Hippocampal formation (tissue), 2 donors: ENCODE measurements at places on chromosomes 6 and 20.

- no peak for DNase-seq
Measured at GRCh38 chr6:135266675-135267074, 85.6 kb downstream of the MYB start.

DNA sequence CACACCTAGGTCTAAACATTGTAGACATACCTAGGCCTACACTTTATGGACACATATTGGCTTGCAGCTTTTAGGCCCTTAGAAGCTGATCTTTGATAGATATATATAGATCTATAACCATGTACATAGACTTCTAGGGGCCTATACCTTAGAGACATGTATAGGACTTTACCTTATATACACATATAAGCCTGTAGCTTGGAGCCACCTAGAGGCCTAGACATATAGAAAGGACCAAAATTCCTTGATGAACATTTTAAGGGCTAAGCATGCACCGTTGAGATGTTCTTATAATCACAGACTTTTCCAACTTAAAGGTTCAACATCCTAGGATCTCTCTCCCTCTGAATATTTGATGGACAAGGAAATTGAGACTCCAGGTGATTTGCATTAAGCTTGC lies 371.7 kb upstream of the SASH1 start:
- no peak for DNase-seq

- DNase-seq = no peak
Measured at GRCh38 chr20:35030136-35030535, 62.5 kb downstream of the TRPC4AP start.

DNA sequence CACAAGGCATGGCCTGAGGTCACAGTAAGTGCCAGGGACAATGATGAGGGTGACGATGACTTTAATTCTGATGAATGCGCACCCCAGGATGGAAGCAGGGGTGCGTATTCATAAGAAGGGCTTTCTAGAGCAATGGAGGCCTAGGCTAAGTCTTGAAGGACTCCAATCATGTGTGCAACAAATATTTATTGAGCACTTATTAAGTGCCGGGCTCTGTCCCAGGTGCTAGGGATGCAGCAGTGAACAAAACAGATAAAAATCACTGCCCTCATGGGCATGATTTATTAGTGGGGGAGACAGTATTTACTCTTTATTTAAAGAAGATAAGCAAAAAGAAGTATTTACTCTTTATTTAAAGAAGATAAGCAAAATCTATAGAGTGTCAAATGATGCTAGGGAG lies 198.2 kb upstream of the KCNG1 start:
- DNase-seq = no peak

DNA sequence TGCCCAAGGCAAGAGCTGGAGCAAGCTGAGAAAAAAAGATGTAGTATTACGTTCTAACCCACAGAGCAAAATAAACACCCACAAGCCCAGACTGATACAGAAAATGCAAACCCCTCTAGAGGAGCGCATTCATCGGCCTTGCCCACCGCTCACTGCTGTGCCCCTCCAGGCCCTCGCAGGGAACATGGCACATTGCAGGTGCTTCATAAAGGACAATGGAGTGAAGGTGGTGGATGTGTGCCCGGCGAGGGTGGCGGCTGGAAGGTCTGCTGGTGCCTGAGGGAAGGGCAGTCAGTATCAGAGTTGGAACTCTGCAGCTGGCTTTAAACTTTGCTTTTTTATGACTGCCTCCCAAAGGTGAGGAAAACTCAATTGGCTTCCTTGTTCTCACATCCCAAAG lies 18.5 kb upstream of the IRF4 start:
- DNase-seq = no peak

GRCh38 chr6:47563162-47563561 lies 85.6 kb downstream of the CD2AP start:
- no peak for DNase-seq

GRCh38 chr6:34967461-34967860 lies 78.4 kb downstream of the ANKS1A start:
- no peak for DNase-seq

DNA sequence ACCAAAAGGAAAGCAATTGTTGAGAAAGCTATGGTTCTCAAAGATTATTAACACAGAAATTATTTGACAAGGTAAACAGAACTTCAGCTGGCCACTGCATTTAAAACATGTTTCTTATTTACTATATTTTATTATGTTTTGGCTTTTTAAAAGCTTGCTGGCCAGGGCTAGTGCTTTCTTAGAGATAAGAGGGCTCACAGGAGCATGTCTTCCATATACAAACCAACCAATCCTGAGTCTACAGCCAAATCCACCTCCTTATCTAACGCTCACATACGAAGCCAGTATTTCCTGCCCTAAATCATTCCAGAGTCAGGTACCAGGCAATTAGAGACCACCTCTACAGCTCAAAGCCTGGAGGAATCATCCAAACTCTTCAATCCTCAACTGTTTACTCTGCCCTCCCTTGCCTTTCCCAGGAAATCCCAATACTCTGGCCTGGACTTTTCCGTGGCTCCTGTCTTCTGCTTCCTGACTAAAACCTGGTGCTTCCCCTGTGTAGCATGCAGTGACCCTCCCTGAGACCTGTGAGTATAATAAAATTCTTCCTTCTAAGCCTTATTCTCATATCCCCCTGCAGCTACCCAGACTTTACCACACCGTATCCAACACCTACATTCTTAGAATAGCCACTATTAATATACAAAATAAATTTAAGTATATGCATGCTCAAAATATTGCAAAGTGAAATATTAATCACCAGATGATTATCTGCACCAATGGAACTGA lies 33.2 kb downstream of the RANBP9 start:
- no peak for DNase-seq

DNA sequence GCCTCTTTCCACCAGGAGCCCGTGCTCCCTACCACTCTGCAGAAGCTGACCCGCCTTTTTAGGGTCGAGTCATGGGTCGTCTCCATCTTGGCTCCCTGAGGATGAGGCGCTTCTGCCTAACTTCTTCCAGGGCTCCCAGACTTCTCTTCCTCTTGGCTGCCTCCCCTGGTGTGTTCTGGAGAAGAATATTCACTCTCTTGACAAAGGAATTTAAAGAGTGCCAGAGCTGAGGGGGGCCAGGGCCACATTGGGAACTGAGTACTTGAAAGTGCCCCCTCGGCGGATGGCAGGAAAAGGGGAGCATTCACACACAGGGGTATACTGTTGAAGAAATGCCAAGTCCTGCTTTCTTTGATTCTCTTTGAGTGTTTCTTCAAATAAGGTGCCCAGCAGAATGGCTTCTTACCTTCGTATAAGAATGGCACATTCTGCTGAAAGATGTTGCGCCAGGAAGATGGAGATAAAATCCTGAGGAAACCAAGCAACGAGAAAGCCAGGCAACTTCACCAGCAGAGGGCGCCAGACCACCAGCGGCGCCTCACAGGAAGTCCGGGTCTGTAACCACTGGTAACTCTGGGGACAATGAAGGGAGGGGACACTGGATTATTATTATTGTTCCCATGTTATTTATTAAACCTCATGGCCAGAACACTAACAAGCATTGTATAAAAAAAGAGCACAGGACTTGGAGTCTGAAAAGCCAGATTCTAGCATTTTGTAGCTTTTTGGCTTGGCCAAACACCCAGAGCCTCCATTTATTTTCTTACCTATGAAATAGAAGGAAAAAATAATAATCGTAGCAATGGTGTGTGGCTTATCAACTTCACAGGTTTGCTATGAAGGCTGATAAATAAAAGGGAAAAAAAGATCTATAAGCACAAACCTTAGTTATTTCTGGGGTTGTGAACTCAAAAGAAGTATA lies 176.7 kb downstream of the HACE1 start:
- no peak for DNase-seq

GRCh38 chr6:170448317-170448716 lies 104.8 kb downstream of the PSMB1 start:
- no peak for DNase-seq

- no peak for DNase-seq
Measured at GRCh38 chr6:108561742-108562502, 1.2 kb downstream of the FOXO3 start.

GRCh38 chr6:167530951-167531350 lies 206.1 kb downstream of the TTLL2 start:
- no peak for DNase-seq

DNA sequence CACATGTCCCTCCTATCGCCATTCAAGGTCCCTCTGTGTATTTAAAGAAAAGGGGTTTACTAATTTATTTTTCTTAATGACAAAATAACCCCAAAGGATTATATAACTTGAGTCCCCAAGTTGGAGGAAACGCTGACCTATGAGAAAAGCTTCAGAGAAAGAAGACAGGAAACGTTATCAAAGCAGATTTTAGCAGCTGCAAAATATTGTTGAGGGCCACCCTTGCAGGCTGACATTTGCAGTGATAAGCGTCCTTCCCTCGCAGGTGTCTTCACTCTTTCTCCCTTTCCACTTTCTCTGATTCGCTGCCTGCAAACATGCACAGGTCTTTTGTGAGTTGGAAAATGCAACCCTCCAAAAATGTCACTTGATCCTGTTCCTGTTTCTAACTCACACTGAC lies 103.2 kb upstream of the RIPOR2 start:
- no peak for DNase-seq

- DNase-seq = no peak
Measured at GRCh38 chr20:43188861-43189553, 699 bp downstream of the PTPRT start.

GRCh38 chr20:43531091-43531443 lies 23.6 kb downstream of the L3MBTL1 start:
- no peak for DNase-seq

- DNase-seq = no peak
Measured at GRCh38 chr6:107495971-107496370, 6.1 kb downstream of the SOBP start.

- DNase-seq = peak; percentile 32
Measured at GRCh38 chr20:13788167-13788834, 3.5 kb downstream of the NDUFAF5 start.

DNA sequence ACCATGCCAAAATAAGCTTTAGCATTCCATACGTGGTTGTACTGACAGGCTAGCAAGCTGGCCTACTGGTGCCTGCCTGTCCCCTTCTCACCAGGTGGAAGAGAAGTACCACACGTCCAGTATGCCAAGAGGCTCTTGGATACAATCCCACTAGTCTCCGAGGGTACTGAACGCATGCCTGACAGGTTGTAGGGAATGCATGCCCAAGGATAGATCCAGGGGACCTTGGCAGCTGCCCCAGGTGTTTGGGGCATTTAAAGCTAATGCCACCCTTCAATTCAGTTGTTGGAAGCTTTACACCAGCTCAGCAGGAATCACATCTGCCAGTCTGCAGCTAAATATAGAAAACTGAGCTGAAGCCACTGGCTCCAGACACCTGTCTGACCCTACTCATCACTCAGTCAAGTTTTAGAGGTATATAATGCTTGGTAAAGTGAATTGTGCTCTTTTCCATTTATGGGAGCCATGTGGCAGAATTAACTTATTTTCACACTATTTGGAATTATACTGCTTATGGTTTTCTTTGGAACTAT lies 4.9 kb downstream of the TUBB2B start:
- no peak for DNase-seq

DNA sequence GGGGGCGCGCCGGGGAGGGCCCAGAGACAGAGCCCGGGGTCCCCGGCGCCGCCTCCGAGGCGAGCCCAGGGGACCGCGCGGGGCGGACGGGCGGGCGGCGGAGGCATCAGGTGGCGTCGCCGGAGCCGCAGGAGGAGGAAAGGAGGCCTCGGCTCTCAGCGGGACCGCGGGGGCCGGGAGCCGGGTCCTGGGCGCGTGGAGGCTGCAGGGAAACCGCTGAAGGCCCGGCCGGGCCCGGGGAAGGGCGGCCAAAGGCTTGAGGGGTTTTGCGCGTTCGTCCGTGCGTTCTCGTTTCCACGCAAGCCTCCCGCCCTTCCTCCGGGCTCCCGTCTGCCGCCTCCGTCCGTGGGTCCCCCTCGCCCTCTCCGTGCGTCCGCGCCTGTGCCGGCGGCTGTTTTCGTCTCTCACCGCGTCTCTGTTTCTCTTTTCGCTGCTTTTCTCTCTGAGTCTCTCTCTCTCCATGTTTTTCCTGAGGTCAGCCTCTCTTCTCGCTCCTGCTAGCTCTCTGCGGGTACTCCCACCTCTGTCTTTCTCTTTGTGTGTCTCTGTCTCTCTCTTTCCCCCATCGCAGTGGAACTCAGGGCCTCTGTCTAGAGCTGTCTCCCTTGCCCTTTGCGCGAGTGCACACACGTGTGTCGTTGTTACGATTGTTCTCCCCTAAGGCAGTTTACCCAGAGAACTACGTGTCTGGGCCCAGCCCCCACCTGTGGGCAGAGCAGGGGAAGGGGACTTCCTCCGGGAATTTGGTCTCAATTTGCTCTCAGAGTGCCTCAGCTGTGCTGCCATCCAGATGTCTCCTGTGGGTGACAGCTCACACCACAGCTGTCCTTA lies 2.1 kb downstream of the IRF4 start:
- no peak for DNase-seq

- no peak for DNase-seq
Measured at GRCh38 chr6:12473494-12473893, 183.3 kb downstream of the EDN1 start.
